Activated CD4-positive, alpha-beta T cell treated with anti-CD3 and anti-CD28 coated beads for 36 hours (primary cell): ENCODE measurements at places on chromosomes 13 and 19. TPM values are rescaled to one million over a fixed set of nuclear protein-coding genes. Genes with fewer than 3 reads are reported as not detected.
A peak's percentile ranks its signal among the peaks of the same experiment; 100 is the strongest.

GRCh38 chr13:30690282-30691188 is 44.8 kb upstream of the ALOX5AP start:
- H3K4me1 ChIP-seq = peaks cover 8% of the 10 kb centered on the region
- no peaks in the 10 kb centered on the region for H3K36me3 ChIP-seq
- peak overlapping the region; percentile 9 for H3K27ac ChIP-seq
- peaks cover 7% of the 10 kb centered on the region for H3K27me3 ChIP-seq

DNA sequence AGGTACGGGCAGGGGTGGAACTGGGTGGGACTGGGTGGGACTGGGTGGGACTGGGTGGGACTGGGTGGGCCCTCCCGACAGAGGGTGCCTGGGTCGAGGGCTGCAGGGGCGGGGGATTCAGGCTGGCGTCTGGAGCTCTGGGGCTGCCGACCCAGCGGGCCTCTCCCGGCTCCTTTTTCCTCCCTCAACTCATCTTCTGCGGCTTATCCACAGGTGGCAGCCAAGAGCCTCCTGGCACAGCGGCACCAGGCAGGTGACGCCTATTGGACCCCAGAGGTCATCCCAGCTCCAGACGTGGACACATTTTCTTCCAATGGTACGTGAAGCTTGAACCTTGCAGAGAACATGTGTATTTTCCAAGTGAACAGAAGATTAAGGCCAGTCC is 533 bp downstream of the ZNF544 start:
- DNase-seq = peak; percentile 58
- H3K4me3 ChIP-seq = peak overlapping the region; percentile 91
- H3K36me3 ChIP-seq = peaks cover 66% of the 10 kb centered on the region
- peaks cover 24% of the 10 kb centered on the region for H3K4me1 ChIP-seq
- peak overlapping the region; percentile 95 for H3K27ac ChIP-seq
- H3K27me3 ChIP-seq = no peaks in the 10 kb centered on the region

GRCh38 chr13:52851137-52851962 is 2.9 kb upstream of the PCDH8 start:
- peak; percentile 47 for DNase-seq
- H3K27ac ChIP-seq = no peak overlapping the region
- H3K27me3 ChIP-seq = peaks cover 69% of the 10 kb centered on the region
- peaks cover 3% of the 10 kb centered on the region for H3K36me3 ChIP-seq

DNA sequence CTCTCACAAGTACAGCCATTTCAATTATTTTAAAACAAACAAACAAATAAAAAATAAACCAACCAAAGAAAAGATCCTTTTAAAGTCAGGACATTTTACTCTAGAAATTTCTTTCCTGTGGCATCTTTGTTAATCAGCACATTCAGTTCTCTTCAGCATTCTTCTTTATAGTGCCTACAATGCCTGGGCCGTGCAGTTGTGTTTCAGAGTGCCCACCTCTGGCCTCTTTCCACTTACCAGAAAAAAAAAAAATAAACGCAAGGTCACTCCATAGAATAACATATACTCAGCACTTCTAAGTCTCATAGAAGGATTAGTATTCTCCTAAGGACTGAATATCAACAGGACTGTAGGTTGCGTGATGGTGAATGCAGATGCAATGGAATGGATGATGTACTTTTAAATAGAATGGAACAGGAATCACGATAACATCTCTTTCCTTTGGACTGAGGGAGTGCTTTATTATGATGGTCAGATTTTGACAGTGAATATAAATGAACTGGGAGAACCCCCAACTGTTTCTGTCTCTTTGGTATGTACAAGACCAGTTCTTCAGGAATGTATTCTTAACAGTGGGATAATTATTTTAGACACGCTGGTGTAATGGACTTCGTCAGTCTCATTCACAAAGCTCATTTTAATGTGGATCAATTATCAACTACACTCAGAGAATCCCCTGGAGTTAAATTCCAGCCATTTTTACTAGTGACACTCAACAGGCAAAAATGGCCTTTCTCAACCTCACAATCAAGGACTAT is 125.0 kb upstream of the NBEA start:
- DNase-seq = no peak
- peaks cover 5% of the 10 kb centered on the region for H3K27me3 ChIP-seq
- H3K4me3 ChIP-seq = no peak overlapping the region
- H3K4me1 ChIP-seq = no peaks in the 10 kb centered on the region
- H3K27ac ChIP-seq = no peak overlapping the region

GRCh38 chr13:73556902-73557301 is 498.1 kb downstream of the KLF5 start:
- no peak overlapping the region for H3K4me3 ChIP-seq
- no peaks in the 10 kb centered on the region for H3K27me3 ChIP-seq
- H3K36me3 ChIP-seq = no peaks in the 10 kb centered on the region
- peak; percentile 11 for DNase-seq

GRCh38 chr19:19955208-19955607 is 54.5 kb downstream of the ZNF93 start:
- no peaks in the 10 kb centered on the region for H3K4me1 ChIP-seq
- H3K27ac ChIP-seq = no peak overlapping the region
- no peak for DNase-seq
- no peaks in the 10 kb centered on the region for H3K36me3 ChIP-seq
- H3K27me3 ChIP-seq = no peaks in the 10 kb centered on the region

DNA sequence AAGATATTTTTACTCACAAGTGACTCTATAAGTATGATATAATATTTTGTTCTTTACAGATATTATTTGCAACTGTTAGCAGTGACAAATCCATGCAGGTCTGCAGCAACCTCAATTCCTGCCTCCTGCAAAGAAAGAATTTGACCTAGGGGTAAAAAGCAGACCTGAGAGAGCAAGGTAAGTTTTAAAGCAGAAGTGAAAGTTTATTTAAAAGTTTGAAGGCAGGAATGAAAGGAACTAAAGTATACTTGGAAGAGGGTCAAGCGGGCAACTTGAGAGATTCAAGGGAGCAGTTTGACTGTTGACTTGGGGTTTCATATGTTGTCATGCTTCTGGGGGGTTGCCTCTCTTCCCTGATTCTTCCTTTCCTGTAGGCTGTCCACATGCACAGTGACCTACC is 520.1 kb upstream of the PCDH20 start:
- DNase-seq = no peak
- H3K4me3 ChIP-seq = no peak overlapping the region
- H3K36me3 ChIP-seq = no peaks in the 10 kb centered on the region
- no peaks in the 10 kb centered on the region for H3K4me1 ChIP-seq

DNA sequence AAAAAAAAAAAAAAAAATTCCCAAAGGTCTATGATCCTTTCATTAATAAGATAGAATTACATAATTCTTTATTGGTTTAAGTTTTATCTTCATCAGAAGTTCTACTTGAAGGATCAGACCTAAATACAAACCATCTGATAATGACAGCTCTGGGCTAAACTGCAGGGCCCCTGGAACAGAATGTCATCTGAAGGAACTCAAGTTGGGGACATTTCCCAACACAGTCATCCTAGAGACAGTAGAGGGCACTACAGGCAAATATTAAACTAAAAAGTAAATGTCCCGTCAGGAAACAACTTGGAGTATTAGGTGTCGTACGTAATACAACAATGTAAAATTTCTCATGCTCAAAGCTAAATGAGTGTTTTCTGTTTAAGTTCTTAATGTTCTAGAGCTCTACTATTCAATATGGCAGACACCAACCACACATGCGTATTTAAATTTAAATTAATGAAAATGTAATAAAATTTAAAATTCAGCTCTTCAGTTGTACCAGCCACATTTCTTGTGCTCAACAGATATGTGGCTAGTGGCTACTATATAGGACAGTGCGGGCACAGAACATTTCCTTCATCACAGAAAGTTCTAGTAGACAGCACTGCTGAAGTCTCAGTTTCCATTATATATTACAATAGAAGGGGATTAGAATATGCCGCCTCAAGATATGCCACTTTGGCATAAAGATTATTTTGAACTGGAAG is 21.8 kb upstream of the NAXD start:
- H3K4me1 ChIP-seq = no peaks in the 10 kb centered on the region
- H3K27ac ChIP-seq = no peak overlapping the region
- H3K36me3 ChIP-seq = no peaks in the 10 kb centered on the region
- H3K4me3 ChIP-seq = no peak overlapping the region
- DNase-seq = peak; percentile 23

DNA sequence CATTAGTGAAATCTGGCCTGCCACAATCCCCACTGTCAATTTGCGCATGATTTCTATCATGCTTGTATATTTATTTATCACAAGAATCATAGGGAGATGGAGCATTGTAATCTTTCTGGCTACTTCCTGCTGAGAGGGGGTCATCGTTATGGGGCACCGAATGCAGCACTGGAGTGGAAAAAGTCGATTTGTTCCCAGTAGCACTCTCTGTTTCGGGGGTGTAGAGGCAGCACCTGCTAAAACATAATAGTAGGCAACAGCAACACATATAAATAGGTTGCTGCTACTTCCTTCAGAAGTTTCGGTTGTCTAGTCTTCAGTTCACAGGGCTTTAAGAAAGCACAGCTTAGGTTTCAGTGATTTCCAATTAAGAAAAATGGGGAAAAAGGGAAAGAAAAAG is 23.4 kb upstream of the CEACAM21 start:
- peaks cover 68% of the 10 kb centered on the region for H3K36me3 ChIP-seq
- H3K4me1 ChIP-seq = peaks cover 67% of the 10 kb centered on the region
- H3K27me3 ChIP-seq = no peaks in the 10 kb centered on the region
- DNase-seq = peak; percentile 45
- H3K4me3 ChIP-seq = peak overlapping the region; percentile 90

GRCh38 chr19:32200312-32201038 is 144.9 kb upstream of the ZNF507 start:
- peaks cover 6% of the 10 kb centered on the region for H3K27me3 ChIP-seq
- H3K4me3 ChIP-seq = no peak overlapping the region
- no peaks in the 10 kb centered on the region for H3K36me3 ChIP-seq
- DNase-seq = no peak
- H3K27ac ChIP-seq = no peak overlapping the region

DNA sequence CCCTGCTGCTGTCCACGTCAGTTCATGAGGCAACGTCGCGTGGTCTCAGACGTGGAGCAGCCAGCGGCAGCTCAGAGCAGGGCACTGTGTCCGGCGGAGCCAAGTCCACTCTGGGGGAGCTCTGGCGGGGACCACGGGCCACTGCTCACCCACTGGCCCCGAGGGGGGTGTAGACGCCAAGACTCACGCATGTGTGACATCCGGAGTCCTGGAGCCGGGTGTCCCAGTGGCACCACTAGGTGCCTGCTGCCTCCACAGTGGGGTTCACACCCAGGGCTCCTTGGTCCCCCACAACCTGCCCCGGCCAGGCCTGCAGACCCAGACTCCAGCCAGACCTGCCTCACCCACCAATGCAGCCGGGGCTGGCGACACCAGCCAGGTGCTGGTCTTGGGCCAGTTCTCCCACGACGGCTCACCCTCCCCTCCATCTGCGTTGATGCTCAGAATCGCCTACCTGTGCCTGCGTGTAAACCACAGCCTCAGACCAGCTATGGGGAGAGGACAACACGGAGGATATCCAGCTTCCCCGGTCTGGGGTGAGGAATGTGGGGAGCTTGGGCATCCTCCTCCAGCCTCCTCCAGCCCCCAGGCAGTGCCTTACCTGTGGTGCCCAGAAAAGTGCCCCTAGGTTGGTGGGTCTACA is 6.6 kb downstream of the FSTL3 start:
- no peaks in the 10 kb centered on the region for H3K36me3 ChIP-seq
- H3K27ac ChIP-seq = no peak overlapping the region
- DNase-seq = no peak
- H3K4me1 ChIP-seq = peaks cover 2% of the 10 kb centered on the region
- H3K4me3 ChIP-seq = no peak overlapping the region

DNA sequence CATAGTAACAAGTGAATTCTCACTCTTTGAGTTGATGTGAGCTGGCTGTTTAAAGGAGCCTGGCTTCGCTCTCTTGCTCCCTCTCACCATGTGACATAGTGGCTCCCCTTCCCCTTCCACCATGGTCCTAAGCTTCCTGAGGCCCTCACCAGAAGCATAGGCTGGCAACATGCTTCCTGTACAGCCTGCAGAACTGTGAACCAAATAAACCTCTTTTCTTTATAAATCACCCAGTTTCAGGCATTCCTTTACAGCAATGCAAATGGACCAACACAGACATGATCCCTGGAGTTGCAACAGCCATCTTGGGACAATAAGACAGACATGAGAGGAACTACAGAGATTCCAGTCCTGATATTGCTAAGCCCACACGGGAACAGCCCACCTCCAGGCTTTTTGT is 12.6 kb downstream of the TEAD2 start:
- no peaks in the 10 kb centered on the region for H3K27me3 ChIP-seq
- DNase-seq = no peak
- no peak overlapping the region for H3K27ac ChIP-seq
- H3K4me1 ChIP-seq = peaks cover 2% of the 10 kb centered on the region

DNA sequence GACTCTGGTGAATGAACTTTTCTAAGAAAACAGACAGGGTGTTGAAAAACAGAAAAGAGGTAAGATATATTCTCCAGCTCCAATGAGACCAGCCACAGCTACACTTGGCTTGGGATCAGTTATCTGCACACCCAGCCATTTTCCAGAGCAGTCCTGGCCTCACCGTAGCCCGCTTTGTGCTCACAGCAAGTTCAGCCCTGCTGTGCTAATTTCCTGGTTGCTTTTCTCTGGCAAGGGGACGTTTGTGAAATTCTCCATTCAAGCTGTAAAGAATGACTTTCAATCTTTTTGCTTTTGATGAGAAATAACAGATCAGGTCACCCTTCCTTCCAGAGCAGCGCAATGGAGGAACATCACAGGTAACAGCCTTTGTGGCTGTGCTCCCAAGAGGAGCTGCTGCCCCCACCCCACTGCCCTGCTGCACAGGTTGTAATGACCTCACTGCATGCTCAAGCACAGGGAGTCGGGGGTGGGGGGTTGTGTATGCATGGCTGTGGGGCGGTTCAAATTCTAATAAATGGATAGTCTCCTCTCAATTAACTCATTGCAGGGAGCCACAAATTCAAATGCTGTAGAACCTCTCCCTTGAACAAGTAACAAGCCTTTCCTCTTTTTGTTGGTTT is 516.6 kb upstream of the NBEA start:
- no peak overlapping the region for H3K4me3 ChIP-seq
- no peak for DNase-seq
- H3K36me3 ChIP-seq = no peaks in the 10 kb centered on the region
- H3K4me1 ChIP-seq = no peaks in the 10 kb centered on the region
- no peak overlapping the region for H3K27ac ChIP-seq

GRCh38 chr13:37701306-37701705 is 102.7 kb upstream of the POSTN start:
- H3K27me3 ChIP-seq = no peaks in the 10 kb centered on the region
- H3K4me3 ChIP-seq = no peak overlapping the region
- H3K27ac ChIP-seq = no peak overlapping the region
- DNase-seq = no peak

DNA sequence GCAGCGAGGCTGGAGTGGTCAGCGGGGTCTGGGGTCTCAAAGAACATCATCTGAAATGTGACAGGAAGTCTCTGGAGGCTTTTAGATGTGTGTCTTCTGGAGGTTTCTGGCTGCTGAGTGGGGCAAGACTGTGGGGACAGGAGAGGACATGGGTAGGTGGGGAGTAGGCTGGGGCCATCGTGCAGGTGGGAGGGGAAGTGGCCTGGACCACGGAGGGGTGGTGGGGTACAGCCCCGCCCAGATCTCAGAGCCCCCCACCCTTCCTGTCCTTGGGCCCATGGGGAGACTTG is 6.2 kb downstream of the AP1M1 start:
- no peaks in the 10 kb centered on the region for H3K27me3 ChIP-seq
- H3K36me3 ChIP-seq = peaks cover 35% of the 10 kb centered on the region
- DNase-seq = no peak

GRCh38 chr13:45696610-45697226 is 5.4 kb upstream of the CBY2 start:
- H3K27me3 ChIP-seq = no peaks in the 10 kb centered on the region
- no peaks in the 10 kb centered on the region for H3K36me3 ChIP-seq
- no peak overlapping the region for H3K4me3 ChIP-seq
- DNase-seq = no peak

The LSM4 gene
- 269 TPM for total RNA-seq

The CRX gene
- not detected for total RNA-seq

The SNRNP70 gene
- total RNA-seq = 225 TPM

The SSC5D gene
- total RNA-seq = 0.34 TPM

The ZNF358 gene
- total RNA-seq = 5.1 TPM

The UBE2L5 gene
- not detected for total RNA-seq

The MEIS3 gene
- total RNA-seq = 0.28 TPM

The KCNC3 gene
- 9.7 TPM for total RNA-seq
